Stimulated activated CD4-positive, alpha-beta T cell treated with anti-CD3 and anti-CD28 coated beads, Interleukin-15, amount 100 ng/mL, for 24 hours (primary cell): ENCODE measurements at places on chromosomes 4 and X.

DNA sequence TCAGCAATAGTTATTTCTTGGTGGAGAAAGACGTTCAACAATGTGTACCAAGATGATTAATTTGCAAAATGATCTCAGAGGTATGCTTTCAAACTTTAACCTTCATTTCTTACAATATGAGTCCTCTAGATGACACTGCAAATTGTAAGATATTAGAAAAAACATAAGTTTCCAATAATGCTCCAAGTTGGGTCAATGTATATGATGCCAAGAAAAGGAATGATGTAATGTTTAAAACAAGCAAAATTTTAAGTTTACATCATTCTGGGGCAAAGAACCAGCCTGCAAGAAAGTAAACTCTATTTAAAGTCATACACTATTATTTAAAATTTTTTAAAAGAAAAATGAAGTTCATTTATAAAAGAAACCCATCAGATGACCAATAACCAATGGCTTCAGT is 56.1 kb downstream of the PRSS12 start:
- no peak for DNase-seq

- DNase-seq = no peak
Measured at GRCh38 chrX:27619975-27620374, 29.8 kb downstream of the DCAF8L2 start.

- no peak for DNase-seq
Measured at GRCh38 chr4:140046543-140046942, 107.4 kb downstream of the MAML3 start.

DNA sequence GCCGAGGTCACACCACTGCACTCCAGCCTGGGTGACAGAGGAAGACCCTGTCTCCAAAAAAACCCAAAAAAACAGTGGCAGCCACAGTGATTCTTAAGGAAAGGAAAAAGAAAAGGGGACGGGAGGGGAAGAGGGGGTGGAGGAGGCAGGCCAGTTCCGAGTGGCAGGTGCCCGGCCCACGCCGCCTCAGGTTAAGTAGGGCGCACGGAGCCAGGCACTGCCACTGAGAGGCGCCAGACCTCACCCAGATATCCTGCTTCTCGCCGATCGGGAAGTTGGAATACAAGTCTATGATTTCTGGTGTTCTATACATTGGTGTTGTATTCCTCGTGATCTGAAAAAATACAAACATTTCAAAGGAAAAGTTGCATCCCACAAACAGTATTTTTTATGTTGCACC is 35.9 kb downstream of the GAK start:
- no peak for DNase-seq

DNA sequence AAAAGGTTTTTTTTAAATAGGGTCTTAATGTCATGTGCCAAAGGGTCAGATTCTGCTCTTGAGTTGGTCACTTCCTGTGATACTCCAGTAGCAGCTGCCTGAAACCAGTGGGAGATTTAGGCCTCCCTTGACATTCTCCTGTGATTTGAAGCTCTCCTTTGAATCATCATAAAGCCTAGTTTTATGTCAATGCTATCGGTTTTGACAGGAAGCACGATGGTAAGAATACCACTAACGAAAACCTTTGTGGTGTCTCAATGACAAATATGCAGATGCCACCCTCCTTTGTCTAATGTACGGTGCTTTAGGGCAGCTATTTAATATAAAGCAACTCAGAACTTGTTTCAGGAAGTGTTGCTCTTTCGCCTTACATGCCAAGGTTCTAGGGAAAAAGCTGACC is 44.2 kb downstream of the CCNI start:
- peak; percentile 14 for DNase-seq

DNA sequence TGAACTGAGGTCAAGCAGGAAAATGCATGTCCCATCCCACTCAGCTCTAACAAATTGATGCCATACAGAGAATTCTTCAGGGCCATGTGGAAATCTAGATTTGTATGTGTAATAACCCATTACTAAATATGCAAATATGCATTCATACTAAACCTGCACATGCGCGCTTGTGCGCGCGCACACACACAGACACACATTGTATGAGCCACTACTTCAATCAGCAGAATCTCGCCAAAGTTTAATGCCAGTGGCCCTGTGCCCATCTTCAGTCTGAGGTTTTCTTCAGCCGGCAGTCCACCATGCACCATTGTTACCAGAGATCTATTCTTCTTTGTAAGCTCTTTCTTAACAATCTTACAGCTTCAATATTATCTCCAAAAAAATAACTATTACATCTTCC is 276.4 kb downstream of the PDGFC start:
- no peak for DNase-seq

GRCh38 chr4:47642191-47642830 is 157.2 kb downstream of the ATP10D start:
- no peak for DNase-seq

DNA sequence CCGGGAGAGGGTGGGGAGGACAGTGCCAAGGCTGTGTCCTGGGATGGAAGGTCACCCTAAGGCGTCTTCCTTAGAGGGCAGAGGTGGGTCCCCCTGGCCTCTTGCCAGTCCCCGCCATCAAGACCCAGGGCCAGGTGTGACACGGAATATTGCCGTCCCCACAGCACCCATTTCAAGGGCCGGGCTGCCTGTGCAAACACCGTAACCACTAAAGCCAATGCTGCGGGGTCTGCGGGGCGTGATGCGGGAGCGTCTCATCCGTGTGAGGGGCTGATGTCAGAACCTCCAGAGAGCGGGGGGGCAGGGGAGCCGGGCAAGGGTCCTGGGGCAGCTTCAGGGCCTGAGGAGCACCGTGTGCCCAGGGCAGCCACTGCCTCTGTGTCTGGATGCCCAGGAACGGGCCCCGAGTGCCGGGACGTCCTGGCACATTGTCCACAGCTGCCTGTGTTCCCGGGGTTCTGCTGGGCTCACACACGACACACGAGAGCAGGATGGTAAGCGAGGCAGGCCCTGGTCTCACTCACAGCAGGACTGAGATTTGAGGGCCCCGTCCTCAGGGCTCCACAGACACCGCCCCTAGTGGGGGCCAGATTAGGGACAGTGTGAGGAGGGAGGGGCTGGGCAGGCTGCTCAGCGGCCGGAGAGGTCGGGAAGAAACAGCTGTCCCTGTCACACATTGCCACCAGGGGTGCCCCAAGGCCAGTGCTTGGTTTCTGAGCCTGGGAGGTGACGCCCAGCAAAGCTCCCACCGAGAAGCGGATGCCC is 29.2 kb downstream of the NKX1-1 start:
- DNase-seq = no peak

DNA sequence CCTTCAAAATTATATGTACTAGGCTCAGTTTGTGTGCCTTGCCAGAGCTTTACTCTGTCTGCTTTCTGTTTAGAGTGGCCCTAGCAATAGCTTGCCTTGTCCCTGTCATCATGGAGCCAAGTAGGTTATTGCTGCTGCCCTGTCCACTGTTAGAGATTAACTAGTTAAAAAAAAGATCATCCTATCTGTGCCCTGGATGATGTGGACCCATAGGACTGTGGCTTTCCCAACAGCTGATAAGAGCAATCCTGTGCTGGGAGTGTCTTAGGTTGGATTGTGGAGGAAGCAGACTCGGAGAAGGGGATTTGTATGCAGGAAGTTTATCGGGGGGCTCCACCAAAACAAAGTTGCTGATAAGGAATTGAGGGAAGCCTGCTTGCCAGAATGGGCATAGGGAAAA is 23.8 kb downstream of the PPP1R2C start:
- no peak for DNase-seq

DNA sequence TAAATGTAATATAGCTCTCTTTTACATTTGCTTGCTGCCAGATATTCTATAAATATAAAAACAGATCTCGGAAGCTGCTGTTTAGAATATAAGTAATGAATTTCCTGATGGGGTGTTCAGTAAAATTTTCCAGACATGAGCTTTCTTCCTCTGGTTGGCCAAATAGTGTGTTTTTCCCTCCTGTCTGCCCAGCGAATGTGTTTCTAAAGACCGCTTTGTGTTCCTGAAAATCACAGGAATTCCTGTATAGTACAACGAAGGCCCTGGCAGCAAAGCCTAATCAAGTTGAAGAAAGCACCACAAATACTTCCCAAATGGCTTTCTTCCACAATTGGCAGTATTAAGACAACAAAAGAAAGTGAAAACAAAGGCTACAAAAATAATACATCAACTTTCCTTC is 494.1 kb downstream of the INPP4B start:
- no peak for DNase-seq

- DNase-seq = no peak
Measured at GRCh38 chr4:144820728-144821085, 174.8 kb downstream of the HHIP start.

DNA sequence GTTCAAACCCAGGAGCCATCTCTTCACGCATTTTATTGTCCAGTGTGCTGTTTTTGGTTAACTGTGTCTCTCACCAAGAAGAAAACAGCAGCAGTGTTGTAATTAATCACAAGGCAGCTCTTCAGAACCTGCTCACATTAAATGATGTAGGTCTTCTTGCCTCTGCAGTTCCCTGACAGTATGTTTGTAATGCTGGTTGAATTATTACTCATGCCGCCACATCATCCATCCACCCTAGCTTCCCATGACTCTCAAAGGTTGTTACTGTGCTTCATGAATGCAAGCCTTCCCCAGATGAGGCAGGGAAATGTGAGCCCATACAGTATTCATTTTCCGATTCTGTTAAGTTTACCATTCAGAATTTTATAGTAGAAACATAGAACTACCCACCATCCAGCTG is 17.4 kb downstream of the TLR10 start:
- DNase-seq = no peak

DNA sequence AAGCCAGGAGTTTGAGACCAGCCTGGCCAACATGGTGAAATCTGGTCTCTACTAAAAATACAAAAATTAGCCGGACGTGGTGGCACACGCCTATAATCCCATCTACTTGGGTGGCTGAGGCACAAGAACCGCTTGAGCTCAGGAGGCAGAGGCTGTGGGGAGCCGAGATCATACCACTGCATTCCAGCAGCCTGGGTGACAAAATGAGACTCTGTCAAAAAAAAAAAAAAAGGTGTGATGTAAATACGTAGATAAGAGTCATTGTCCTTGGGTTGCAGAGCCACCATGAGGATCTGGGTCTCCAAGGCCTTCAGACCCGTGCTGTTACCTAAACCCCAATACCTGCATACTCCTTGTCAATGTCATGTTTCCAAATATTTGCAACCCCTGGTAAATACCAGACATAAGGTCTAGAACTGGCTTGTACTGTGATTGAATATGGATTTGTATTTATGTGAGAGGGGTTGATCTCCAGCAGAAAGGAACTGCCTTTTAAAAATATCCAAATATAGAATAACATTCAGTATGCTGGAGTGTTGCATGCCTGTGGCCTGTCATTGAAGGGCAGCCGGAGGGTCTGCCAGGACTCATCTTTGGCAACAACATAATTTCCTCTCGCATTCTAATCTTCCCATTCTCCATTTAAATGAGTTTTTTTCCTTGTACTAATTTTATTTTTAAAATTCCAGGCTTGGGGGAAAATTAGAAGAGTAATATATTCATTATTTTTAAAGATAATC is 40.4 kb downstream of the ATXN3L start:
- no peak for DNase-seq

GRCh38 chr4:69760455-69760854 is at the start of gene SULT1B1:
TSS of gene SULT1B1 (minus strand) at chr4:69760620. CDS start at chr4:69755217, 5,403 bp downstream.
- DNase-seq = peak; percentile 35

DNA sequence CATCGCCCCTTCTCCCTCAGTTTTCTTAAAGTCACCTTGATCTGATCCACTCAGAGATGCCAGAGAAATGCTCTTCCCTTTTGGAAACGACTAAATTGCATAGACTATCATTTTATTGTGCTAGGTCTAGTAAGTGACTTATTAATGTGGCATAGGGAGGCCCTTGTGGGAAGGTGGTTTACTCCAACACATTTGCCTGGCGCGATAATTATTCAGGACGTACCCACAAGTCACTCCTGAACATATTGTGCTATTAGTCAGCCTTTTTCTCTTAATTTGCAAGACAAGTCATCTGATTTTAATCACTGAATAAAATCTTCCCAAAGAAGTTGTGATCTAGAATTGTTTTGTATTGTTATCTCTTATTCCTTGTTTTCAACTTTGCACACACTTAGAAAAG is 7.6 kb downstream of the ENPEP start:
- DNase-seq = no peak

DNA sequence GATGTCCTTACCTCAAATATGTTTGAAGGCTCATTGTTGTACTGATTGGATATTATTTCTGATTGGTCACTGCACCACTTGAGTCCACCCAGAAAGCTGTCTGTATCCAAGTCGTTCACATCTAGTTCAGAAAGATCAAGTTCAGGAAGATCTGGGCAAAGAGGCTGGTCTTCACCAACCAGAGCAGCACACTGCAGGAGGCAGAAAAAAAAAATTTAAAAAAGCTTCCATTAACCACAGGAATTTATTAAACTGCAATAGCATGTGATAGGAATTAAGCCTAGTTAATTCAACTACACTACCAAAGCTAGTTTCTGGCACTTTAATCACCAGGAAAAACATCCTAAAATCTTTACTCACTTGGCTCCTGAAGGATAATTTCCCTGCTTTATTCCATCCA is 5.1 kb downstream of the PPARGC1A start:
- DNase-seq = no peak

- DNase-seq = no peak
Measured at GRCh38 chr4:117135634-117136354, 50.4 kb upstream of the TRAM1L1 start.

- DNase-seq = no peak
Measured at GRCh38 chr4:6625256-6625655, 15.2 kb upstream of the MRFAP1 start.

DNA sequence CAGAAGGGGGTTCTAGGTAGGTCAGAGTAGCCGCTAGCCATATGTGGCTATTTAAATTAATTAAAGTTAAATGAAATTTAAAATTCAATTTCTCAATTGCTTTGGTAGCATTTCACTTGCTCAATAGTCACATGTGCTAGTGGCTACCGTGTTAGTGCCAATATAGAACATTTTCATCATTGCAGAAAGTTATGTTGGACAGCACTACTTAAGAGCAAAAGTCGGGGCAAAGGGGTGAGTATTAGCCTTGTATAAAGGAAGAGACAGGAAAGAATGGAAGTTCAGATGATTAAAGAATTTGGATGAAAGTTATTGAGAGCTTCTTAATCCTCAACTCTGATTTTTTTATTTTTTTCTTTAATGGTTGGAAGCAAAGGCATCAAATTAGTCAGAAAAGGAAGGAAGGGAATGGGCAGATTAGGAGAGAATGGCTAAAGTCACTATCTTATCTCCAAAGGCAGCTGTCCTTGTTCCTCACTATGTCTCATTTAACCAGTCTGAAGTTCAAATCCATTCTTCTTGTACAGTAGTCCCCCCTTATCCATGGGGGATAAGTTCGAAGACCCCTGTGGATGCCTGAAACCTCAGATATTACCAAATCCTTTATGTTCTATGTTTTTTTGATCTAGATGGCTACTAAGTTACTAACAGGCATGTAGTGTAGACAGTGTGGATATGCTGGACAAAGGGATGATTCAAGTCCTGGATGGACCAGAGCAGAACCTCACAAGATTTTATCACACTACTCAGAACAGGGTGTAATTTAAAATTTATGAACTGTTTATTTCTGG is 22.9 kb downstream of the OCIAD1 start:
- DNase-seq = no peak

GRCh38 chr4:71635139-71635748 is 148.6 kb downstream of the GC start:
- DNase-seq = no peak

DNA sequence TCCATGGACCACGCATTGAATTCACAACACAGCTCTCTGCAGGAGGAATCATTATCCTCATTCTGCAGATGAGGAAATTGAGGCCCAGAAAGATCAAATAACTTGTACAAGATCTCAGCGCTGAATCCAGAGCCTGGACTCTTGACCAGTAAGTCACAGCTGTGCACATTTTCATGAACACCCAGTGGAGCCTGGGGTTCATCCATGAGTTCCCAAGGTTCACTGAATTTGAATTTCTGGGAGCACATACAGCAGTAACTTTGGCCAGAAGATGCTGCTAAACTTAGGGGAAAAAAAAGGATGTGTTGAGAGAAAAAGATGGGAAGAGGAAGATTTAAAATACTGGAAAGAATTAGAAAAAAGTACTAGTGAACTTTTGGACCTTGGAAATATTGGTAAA is 218.7 kb upstream of the PPARGC1A start:
- no peak for DNase-seq
